ENCODE measurements at places on chromosomes 3 and 15.

DNA sequence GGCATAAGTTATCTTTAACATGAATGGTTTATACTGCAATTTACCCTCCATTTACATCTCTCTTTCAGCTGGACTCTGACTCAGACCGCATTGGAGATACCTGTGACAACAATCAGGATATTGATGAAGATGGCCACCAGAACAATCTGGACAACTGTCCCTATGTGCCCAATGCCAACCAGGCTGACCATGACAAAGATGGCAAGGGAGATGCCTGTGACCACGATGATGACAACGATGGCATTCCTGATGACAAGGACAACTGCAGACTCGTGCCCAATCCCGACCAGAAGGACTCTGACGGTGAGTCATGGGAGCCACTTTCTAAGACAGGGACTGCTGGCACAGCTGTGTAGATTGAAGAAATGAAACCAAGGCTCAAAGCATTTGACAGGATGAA, 11.6 kb downstream of the THBS1 start:
- DNase-seq, result peak; percentile 74

- no peak for DNase-seq
Measured at GRCh38 chr15:101522091-101522490, 32.6 kb upstream of the PCSK6 start.

DNA sequence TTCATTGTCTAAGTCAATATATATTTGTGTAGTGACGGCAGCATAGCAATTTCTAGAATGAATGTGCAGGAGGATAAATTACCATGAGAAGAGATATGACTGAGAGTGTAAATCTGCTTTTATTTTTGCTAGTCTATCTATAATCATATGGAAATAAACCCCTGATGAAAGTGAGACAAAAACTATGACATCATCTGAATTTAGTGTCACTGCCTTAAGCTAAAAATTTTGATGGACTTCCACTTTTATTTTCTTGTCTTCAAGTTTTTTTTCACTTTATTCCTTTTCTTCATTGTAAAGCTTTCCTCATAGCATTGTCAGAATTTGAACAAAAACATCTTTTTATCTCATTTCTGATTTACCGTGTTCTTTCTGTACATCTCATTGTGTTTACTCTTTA, 242.0 kb downstream of the CHST2 start:
- no peak for DNase-seq

DNA sequence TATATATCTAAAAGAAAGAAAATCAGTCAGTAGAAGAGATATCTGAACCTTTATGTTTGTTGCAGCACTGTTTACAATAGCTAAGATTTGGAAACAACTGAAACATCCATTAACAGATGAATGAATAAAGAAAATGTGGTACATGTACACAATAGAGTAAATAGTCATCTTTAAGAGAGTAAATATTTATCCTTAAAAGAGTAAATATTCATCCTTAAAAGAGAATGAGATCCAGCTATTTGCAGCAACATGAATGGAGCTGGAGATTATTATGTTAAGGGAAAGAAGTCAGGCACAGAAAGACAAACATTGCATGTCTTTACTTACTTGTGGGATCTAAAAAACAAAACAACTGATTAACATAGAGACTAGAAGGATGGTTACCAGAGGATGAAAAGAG, 197.0 kb upstream of the CBLB start:
- no peak for DNase-seq

DNA sequence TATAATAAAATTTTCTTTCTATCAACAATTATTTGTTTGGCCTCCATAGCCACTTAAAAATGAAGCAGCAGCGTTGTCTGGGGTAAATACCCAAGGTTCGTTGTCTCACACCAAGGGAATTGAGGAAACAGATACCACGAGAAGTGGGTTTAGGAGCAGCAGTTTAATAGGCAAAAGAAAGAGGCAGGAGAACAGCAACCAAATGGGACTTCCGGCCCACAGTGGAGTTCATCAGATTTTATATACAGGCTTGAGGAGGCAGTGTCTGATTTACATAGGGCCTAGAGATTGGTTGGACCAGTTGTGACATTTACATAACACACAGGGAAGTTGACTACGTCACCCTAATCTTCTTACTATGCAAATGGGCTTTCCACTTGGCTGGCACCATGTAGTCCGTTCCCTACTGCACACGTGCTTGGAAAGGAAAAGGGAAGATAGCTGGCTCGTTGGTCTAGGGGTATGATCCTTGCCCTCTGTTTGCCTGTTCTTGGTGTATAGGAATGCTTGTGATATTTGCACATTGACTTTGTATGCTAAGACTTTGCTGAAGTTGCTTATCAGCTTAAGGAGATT, 61.5 kb upstream of the SETMAR start:
- no peak for DNase-seq

DNA sequence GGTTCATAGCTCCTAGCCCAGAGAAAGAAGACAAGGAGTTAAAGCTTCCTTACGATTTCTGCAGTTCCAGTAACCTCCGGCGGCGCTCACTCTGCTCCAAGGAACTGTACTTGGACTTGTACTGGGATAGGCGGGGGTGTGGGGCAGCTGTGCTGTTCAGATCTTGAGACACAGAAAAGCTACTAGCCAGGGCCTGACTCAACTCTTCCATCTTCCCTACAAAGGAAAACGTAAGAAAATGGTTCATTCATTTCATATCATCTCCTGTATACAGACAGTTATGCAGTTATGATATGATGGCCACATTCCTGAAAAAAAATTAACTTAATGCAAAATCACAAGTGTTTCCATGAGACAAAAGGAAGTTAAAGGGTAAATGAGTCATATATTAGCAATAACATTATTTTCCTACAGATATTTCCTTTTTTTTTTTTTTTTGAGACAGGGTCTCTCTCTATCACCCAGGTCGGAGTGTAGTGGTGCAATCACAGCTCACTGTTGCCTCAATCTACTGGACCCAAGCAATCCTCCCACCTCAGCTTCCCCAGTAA, 4.6 kb downstream of the SNUPN start:
- peak; percentile 82 for DNase-seq

DNA sequence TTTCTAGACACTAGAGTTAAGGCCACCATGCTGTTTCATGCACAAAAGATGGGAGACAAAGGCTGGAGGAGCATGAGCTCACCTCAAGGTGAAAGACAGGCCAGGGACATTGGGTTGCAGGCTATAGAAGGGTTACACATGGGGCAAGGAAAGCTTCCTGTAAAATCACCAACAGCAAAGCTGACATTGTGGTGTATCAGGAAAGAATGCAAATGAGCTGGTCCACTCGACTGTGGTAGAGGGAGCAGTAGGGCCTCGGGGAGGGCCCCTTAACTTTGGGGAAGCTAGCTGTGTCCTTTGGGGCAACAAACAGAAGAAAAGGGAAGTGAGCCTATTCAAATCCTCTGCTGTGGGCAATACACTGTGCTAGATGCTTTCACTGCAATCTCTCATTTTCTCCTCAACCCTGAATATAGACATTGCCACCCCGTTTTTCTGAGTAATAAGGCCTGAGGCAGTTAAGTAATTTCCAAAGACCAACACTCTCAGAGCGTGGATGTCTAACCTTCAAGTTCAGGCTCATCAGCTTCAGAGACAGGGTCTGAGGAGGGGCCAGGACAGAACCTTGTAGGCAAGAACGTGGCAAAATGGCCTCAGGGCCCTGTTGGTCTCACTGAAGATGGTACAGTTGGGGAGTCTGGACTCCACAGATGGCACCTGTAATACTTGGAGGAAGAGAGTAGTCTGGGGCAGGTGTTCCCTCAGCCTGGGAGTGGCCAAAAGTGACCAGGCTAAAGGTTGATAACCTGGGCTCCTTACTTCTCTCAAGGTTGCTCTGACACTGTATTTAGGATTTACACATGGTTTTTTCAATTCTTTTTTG, 24.1 kb downstream of the CX3CR1 start:
- DNase-seq, result peak; percentile 20

- peak; percentile 16 for DNase-seq
Measured at GRCh38 chr3:179149406-179149867, 1.3 kb downstream of the PIK3CA start.

DNA sequence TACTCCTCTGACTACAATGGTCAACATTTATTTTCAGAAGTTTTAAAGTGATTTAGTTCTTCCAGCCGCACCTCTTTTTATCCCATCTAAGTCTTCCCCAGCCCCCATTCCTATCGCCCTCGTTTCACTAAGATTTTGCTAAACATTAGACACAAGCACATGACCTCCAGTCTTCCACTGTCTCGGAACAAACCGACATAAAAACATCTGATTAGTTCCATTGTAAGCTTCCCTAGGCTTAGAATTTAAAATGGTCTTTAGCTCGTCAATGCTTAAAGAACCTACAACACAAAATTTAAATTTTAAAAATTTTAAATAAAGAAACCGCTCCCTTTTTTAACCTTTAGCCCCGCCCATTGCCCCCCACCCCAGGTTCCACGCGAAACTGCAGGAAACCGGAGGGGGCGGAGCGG, 284 bp upstream of the TSC22D2 start:
- no peak for DNase-seq

DNA sequence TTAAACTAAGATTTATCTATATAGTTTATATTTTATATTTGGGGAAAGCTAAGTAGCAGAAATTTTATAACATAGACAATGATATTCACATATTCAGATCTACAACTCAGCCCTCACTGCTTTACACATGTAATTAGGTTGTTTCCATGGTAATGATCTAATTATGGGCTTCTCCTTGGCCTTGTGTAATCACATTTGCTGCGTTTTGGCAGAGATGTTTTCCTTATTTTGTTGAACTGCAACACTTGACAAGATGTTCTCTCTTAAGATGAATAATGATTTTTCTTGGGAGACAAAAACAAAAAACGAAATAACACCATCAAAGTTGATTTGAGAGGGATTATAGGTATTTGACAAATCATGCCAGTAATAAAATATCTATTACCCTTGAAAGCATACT, 635.6 kb upstream of the TBL1XR1 start:
- DNase-seq, result no peak

DNA sequence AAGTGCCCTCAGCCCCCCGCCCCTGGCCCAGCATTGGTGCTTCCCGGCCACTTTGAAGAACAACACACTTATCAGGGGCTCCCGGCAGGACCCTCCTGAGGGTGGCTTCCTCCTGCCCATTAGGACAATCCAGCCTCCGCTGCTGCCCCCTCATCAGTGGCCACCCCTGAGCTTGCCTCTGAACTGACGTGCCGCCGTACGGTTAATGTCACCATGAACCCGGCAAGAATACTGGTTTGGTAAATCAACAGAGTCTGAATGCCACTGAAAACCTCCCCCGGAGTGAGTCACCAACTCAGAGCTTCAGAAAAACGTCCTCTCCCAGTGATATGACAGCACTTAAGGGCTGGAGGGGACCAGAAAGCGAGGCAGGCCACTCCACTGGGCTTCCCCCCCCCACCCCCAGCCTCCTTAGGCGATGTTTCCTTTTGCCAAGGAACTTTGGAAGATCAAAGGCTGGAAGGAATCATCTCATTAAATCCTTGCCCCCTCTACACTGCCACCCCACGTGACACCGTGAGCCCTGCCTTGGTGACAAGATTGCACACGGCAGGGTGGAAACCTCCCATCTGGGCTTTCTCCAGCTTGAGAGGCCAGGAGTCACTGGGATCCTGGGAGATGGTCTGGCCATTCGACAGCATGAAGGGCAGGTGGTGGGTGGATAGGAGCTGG, 142.1 kb downstream of the NUP210 start:
- peak; percentile 47 for DNase-seq

DNA sequence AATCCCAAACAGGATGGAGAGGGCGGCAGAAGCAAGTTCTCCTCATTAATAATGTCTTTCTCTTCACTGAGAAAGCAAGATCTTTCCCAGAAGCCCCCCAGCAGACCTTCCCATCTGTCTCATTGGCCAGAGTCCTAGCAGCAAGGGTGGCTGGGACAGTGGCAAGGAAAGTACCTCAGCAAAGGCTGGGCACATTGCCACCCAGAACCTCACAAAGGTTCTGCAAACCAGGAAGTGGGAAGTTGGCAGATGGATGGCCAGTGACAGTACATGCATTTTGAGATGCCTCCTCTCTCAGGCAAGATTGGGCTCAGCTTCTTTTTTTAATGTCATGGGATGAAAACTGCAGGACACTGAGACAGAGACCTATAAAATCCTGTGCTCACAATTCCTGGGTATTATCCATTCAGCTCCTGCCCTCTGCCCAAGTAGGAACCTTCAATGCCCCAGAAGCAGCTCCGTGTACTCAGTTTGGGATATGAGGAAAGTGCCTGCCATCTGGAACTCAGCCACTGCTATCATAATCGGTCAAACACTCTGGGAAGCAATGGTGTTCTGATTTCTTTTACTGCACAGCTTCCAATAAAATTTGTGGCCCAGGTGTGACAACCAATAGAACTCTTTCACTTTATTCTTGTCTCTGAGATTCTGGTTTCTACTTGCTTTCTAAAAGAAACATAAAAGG, 25.5 kb downstream of the DPH3 start:
- peak; percentile 40 for DNase-seq

- peak; percentile 69 for DNase-seq
Measured at GRCh38 chr3:192887047-192887446, 30.6 kb downstream of the MB21D2 start.

DNA sequence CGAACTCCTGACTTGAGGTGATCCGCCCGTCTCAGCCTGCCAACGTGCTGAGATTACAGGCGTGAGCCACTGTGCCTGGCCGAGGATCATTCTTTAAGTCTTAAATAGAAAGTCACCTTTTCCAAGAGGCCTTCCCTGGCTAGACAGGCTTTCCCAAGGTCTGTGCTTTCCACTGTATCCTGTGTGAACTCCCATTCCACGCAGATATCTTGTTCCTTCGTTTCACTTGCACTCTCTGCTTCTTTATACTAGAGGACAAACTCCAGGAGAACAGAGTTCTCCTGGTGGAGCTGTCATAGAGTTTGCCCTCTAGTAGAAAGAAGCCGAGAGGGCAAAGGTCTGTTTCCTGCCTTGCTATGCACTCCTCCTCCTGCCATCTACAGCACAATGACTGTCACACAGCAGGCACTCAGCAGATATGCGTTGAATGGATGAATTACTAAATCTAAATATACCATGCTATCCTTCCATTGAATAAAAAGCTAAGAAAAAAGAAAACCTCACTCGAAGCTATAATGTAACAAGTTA, 211.2 kb downstream of the FOXP1 start:
- DNase-seq, result no peak

DNA sequence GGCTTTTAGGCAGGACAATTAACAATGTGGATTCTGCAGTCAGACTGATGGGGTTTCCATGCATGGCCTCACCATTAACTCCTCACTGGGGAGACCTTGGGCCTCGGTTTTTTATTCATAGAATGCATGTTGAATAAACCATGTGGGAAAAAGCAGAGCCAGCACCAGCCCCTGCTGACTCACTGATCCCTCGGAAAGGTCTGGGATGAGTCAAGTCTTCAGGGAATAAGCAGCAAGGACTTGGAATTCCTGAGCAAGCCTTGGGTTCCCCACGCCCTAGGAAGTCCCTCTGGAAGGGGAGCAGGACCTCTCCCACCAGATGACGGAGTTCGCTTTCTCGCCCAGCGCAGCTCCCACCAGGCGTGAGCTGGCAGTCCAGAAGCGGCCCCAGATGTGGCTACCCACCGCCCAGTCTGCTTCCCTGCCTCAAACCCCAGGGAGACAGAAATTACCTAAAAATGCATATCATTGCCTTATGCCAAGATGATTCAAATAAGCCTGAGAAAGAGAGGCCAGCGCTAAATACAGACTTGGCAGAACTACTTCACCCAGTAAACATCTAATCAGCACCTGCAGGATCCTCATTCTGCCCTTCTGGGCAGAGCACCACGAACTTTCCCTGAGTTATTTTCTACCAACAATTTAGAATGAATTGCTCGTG, 45.4 kb downstream of the BTD start:
- DNase-seq, result peak; percentile 100
